ENCODE measurements at places on chromosomes 7 and 10.

GRCh38 chr10:28249512-28249911 is 53.4 kb downstream of the MPP7 start:
- DNase-seq = no peak

DNA sequence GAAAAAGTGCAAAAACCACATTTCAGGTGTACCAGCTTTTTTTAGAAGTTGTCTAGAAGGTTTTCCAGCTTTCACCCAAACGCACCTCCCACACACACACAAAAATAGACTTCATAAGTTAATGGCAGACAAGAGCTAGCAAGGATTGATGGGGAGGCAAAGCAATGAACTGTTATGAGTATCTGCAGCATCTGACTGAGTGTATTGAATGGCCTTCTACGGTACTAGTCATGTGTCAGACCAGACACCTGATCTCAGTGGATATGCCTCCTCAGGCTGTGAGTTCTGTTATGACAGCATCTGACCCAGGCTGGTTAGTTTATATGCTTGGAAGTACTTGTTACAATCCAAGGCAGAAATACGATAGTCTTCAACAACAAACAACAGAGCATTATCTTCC is 406.1 kb upstream of the AUTS2 start:
- DNase-seq = no peak

GRCh38 chr10:93386631-93387369 is 95.3 kb downstream of the MYOF start:
- peak; percentile 8 for DNase-seq

DNA sequence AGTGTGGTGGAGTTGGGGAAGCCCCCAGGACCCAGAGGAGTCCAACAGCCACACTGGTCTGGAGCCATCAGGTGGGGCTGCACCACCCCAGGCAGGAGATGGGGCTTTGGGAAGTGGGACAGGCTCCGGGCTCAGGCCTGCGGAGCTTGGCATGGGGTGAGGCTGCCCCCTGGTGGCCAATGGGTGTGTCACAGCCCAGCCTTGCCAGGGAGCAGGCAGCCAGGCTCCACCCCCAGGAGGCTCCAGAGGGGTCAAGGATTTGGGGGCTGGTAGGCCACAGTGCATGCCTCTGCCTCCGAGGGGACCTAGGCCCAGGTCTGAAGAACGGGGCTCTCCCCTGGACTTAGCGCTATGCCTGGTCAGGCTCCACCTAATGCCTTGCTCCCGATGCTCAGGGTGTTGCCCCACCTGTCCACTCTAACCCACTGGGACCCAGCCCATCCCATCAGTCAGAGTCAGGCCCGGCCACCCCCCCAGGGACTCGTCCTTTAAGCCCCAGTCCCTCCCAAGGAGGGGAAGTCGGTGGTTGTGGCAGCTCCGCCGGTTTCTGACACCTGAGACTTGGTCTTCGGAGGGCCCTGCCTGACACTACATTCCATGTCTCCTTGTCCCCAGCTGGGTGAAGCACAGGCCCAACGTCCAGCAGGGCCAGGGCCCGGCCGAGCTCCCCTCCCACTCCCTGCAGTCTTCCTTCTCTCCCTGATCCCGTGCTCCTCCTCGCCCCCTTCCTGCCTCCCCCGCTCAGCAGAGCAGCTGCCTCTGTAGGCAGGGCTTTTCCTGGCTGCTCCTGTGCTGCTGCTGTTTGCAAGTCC is 11.3 kb upstream of the SAMD8 start:
- peak; percentile 83 for DNase-seq

- no peak for DNase-seq
These were observed 25.5 kb upstream of the HPS1 start for GRCh38 chr10:98472196-98472595.

DNA sequence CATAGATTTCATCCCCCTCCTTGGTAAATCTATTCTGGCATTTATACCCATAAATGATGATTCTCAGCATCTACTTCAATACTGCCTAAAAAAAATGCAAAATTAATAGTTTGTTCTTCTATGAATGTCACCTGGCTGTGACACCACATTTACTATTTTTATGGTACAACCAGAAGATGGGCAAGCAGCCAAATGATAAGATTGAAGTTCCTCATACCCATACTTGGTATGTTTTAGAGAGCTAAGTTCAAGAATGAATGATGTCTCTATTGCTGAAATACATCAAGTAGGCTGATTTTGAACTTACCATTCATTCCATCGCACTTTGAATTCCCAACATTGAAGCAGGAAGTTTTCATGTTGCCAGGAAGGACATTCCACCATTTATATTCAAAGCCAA is 134.2 kb downstream of the ELAPOR2 start:
- DNase-seq = no peak

GRCh38 chr10:43160046-43160920 is 22.0 kb downstream of the CSGALNACT2 start:
- peak; percentile 61 for DNase-seq

DNA sequence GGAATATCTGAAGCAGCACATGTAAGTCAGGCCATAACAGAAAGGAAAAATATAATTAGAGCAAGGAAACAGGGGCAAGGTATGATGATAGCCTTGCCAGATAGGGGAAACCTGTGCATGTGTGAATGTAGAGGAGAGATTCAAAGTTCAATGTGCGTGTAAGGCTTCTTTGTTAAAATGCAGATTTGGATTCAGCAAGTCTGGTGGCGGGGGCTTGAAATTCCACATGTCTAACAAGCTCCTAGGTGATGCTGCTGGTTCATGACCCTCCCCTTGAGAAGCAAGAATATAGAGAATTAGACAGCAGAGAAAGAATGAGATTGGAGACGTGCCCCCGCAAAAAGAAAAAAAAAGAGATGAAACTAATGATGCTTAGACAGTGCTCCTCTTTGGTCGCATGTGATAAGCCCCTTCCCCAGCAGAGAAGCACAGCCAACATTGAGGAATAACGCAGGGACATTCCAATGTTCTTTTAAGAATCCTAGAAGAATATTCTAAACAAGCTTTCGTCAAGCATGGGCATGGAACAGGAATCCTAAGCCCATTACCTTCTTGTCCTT is 21.1 kb upstream of the MACC1 start:
- no peak for DNase-seq

Measured in activated naive CD4-positive, alpha-beta T cell treated with Interleukin-2 at 50 U/mL for 16 hours (primary cell).